ENCODE measurements at places on chromosomes 6 and 20. TPM values are rescaled to one million over a fixed set of nuclear protein-coding genes. Genes with fewer than 3 reads are reported as not detected.

- DNase-seq = peak; percentile 40
Measured at GRCh38 chr20:59006167-59006863, 739 bp downstream of the CTSZ start.

Gene STMN3
- polyA plus RNA-seq = 1.2 TPM

DNA sequence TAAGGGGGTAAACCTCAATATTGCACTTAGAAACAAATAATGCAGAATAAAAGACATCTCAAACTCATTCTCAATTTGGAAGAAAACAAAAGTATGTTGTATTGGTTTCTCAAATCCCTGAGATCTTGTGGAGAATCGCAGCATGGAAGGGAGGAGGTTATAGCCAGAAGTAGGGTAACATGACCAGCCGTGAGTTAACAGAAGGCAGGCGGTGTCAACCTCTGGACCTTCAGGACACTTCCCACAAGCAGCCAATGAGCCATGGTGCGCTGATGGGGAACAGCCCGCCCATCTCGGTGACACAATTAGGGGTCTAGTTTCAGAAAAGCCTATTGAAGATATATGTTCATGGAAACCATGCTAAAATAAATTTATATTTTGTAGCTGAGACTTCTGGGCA lies 98.4 kb downstream of the ALDH8A1 start:
- no peak for DNase-seq

DNA sequence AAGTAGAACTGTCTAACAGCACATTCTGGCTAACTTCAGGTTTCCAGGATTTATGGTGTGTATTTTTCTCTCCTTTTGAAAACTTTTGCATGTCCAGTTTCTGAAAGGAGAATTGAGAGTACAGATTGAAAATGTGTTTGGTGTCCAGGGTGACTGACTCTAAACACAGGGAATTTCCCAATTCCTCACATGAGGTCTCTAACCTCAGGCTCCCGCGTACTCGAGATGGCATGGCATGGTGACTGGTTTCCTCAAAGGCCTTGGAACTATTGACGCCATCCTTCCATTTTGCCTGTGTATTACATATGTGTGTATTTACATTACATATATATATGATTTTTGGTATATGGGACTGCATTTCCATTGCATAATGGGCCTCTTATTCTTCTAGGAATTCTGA lies 52.5 kb downstream of the PRND start:
- no peak for DNase-seq

Gene PPP1R3D
- polyA plus RNA-seq = 4.3 TPM

DNA sequence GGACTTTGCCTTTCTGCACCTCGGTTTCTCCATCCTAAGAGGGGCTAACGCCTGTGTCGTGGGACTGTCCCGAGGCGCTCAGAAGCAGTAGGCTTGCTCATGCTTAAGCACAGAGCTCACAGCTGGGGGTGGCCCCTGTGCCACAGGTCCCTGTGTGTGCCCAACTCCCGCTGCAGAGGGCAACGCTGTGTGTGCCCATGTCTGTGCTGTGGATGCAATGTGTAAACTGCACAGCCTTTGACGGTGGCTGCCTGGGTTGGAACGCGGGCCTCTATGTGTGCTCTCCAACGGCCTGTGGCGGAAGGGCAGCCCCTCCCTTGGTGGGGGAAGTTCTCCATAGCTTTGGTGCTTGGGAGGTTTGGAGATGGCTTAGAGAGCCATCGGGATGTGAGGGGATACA lies 10.7 kb upstream of the GATA5 start:
- no peak for DNase-seq

Gene PLA2G7
- polyA plus RNA-seq = not detected

Gene CDH4
- polyA plus RNA-seq = 0.26 TPM

Gene GRM1
- polyA plus RNA-seq = 2.6 TPM

Gene BYSL
- polyA plus RNA-seq = 55.5 TPM

GRCh38 chr6:27684264-27685211 lies 211.6 kb upstream of the ZNF184 start:
- DNase-seq = no peak
